ENCODE measurements at places on chromosomes 1 and 21. TPM values are rescaled to one million over a fixed set of nuclear protein-coding genes. Genes with fewer than 3 reads are reported as not detected.

Gene INSRR
- under 0.01 TPM for total RNA-seq

Gene CYB561D1
- total RNA-seq = 4.1 TPM

Gene FDPS
- total RNA-seq = 139 TPM

Gene S100A13
- 17.8 TPM for total RNA-seq

Gene SELL
- 12.3 TPM for total RNA-seq

Gene PROK1
- not detected for total RNA-seq

Gene RIMKLA
- 0.10 TPM for total RNA-seq

Gene TUT4
- 80.4 TPM for total RNA-seq

Gene UBE2Q1
- 17.8 TPM for total RNA-seq

Gene SGIP1
- total RNA-seq = 1.9 TPM

Gene NHLH1
- total RNA-seq = 0.20 TPM

Gene CLCA1
- not detected for total RNA-seq

Gene CCDC17
- 0.79 TPM for total RNA-seq

Gene RGS8
- total RNA-seq = not detected

Gene NDC1
- total RNA-seq = 17.4 TPM

Gene NBPF6
- not detected for total RNA-seq

Gene AMY2B
- 20.8 TPM for total RNA-seq

Gene CLEC20A
- total RNA-seq = not detected

Gene TEDDM1
- not detected for total RNA-seq

Gene CLDN19
- total RNA-seq = 2.7 TPM

Gene HOOK1
- 13.3 TPM for total RNA-seq

Gene PTGS2
- 18.6 TPM for total RNA-seq

Gene TAL1
- total RNA-seq = 5.3 TPM

Gene SLC45A3
- 2.7 TPM for total RNA-seq

Gene HSPA6
- 8.2 TPM for total RNA-seq

Gene RUSC1
- 15.0 TPM for total RNA-seq

Gene FOXO6
- total RNA-seq = 4.1 TPM

Gene TCHH
- total RNA-seq = 315 TPM

Gene TNFRSF4
- total RNA-seq = 0.39 TPM

Gene FYB2
- total RNA-seq = 0.30 TPM

Gene SPEN
- total RNA-seq = 46.5 TPM

Gene C1orf174
- 15.4 TPM for total RNA-seq

Gene CCDC30
- 1.8 TPM for total RNA-seq

Gene CHD5
- 1.4 TPM for total RNA-seq

Gene SYT14
- total RNA-seq = 1.2 TPM

Gene HHIPL2
- 0.10 TPM for total RNA-seq

Gene NPR1
- total RNA-seq = 10.6 TPM

Gene AXDND1
- total RNA-seq = 0.99 TPM

Gene PBXIP1
- total RNA-seq = 61.8 TPM

Gene ZNF695
- total RNA-seq = 1.7 TPM

Gene SLC1A7
- total RNA-seq = not detected

Gene KCNN3
- total RNA-seq = 0.99 TPM

Gene OPTC
- total RNA-seq = not detected

Gene LCE2A
- 1.2 TPM for total RNA-seq

Gene OR2L5
- total RNA-seq = not detected
